RWPE2 (cell line): ENCODE measurements at places on chromosomes 11 and 22.

- H3K27ac ChIP-seq = no peak overlapping the region
- no peaks in the 10 kb centered on the region for H3K27me3 ChIP-seq
- H3K4me1 ChIP-seq = peaks cover 14% of the 10 kb centered on the region
- no peaks in the 10 kb centered on the region for H3K36me3 ChIP-seq
Measured at GRCh38 chr11:57438345-57439285, 11.7 kb upstream of the SLC43A3 start.

- no peaks in the 10 kb centered on the region for H3K4me1 ChIP-seq
- no peak overlapping the region for H3K27ac ChIP-seq
- H3K4me3 ChIP-seq = no peak overlapping the region
- DNase-seq = no peak
- H3K36me3 ChIP-seq = no peaks in the 10 kb centered on the region
- no peaks in the 10 kb centered on the region for H3K27me3 ChIP-seq
Measured at GRCh38 chr11:102921587-102922220, 33.8 kb downstream of the MMP13 start.

- DNase-seq = no peak
- peaks cover 15% of the 10 kb centered on the region for H3K4me1 ChIP-seq
- peaks cover 32% of the 10 kb centered on the region for H3K36me3 ChIP-seq
- no peak overlapping the region for H3K4me3 ChIP-seq
- H3K27ac ChIP-seq = peak overlapping the region; percentile 89
Measured at GRCh38 chr11:66676282-66676919, 1.3 kb downstream of the RBM4B start.

DNA sequence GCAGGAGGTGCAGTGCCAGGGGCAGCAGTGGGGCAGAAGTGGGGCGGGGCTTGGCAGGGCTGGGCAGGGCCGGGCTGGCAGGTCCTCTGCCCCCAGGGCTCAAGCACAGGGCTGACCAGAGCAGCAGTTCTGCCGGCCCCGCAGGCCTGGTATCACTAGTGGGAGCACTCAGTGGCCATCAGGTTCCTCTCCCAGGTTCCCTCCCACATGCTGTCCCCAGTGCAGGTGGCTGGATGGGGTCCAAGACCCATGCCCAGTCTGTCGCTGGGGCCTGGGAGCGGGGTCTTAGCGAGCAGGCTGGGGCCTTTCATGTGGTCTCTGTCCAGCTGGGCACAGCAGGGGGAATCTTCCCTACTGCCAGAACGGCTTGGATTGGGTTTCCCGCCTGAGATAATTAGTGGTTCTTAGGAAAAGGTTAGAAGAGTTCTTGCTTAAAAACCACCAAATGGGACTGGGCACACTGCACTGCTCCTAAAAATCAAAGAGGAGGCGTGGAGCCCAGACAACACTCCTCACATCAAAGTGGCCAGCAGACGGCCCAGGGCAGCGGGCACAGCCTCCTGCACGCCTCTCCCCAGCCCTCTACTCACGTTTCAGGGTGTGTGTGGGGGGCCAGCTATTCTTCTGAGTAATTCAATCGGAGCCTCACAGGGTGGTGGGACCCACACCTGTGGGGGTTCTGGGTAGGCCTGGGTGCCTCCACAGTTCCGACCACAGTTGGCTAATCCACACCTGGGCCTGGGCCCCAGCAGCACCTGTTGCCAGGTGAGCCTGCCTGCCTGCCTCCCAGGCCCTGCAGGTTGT is 45.6 kb downstream of the TPCN2 start:
- peaks cover 17% of the 10 kb centered on the region for H3K36me3 ChIP-seq
- no peak overlapping the region for H3K27ac ChIP-seq
- no peak for DNase-seq
- H3K4me3 ChIP-seq = no peak overlapping the region
- H3K4me1 ChIP-seq = no peaks in the 10 kb centered on the region

- no peaks in the 10 kb centered on the region for H3K36me3 ChIP-seq
- no peak for DNase-seq
- no peak overlapping the region for H3K27ac ChIP-seq
- H3K4me3 ChIP-seq = no peak overlapping the region
Measured at GRCh38 chr11:43577566-43578264, 102.8 kb upstream of the HSD17B12 start.

DNA sequence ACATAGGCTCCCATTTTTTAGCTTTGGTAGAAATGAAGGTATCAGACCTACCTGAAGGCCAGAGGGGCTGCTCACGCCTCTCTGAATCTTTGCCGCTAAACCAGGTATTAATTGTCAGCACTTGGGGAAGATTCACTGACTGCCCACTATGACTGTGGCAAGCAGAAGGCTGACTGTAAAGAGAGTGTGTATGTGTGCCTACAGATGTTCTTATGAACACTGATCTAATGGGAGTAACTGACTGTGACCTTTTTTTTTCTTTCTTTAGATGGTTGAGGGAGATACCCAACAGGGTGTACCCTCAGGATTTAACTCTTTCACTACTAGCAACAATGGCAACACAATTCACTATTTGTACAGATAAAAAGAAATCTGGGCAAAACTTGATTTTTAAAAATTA is at the start of gene RAG2:
RAG2 (minus strand) TSS at position 186 of the 400 bp plus-strand sequence. CDS start 4,068 bp downstream, outside the sequence.
- H3K4me1 ChIP-seq = no peaks in the 10 kb centered on the region
- no peak within 1 kb of the TSS for H3K27ac ChIP-seq
- DNase-seq = no peak
- H3K27me3 ChIP-seq = no peaks in the 10 kb centered on the region
- no peak within 1 kb of the TSS for H3K4me3 ChIP-seq
- no peaks in the 10 kb centered on the region for H3K36me3 ChIP-seq

DNA sequence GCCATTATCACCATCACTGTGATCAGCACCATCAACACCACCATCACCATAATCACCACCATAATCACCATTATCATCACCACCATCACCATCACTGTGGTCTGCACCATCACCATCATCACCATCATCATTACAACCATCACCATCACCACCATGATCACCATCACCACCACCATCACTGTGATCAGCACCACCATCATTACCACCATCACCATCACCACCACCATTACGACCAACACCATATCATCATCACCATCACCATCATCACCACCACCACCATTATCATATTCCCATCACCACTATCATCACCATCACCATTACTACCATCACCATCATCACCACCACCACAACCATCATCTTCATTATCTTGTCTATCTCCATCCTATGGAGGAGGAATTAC is 125.2 kb downstream of the PHF21B start:
- no peaks in the 10 kb centered on the region for H3K27me3 ChIP-seq
- H3K27ac ChIP-seq = no peak overlapping the region
- H3K36me3 ChIP-seq = no peaks in the 10 kb centered on the region
- no peak overlapping the region for H3K4me3 ChIP-seq
- DNase-seq = no peak

- H3K4me3 ChIP-seq = no peak overlapping the region
- no peaks in the 10 kb centered on the region for H3K27me3 ChIP-seq
- H3K36me3 ChIP-seq = no peaks in the 10 kb centered on the region
- H3K27ac ChIP-seq = no peak overlapping the region
- no peak for DNase-seq
Measured at GRCh38 chr11:11320825-11321224, 32.2 kb downstream of the CSNK2A3 start.

DNA sequence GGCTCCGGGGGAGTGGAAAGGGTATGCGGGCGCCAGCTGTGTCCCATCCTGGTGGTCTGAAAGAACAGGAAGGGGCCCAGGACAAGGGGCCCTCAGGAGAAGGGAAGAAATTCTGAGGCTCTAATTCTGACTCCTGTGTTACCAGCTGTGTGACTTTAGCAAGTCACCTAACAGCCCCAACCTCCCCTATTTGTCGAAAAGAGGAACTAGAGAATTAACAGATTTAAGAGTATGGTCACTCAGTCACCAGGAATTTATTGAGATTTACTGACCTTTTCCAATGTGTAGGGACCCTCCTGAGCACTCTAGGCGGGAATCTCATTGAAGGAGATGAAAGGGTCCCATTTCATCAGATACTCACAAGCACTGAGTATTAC is 14.6 kb downstream of the RPS6KA4 start:
- H3K4me3 ChIP-seq = no peak overlapping the region
- no peaks in the 10 kb centered on the region for H3K27me3 ChIP-seq
- H3K27ac ChIP-seq = no peak overlapping the region
- no peaks in the 10 kb centered on the region for H3K4me1 ChIP-seq

DNA sequence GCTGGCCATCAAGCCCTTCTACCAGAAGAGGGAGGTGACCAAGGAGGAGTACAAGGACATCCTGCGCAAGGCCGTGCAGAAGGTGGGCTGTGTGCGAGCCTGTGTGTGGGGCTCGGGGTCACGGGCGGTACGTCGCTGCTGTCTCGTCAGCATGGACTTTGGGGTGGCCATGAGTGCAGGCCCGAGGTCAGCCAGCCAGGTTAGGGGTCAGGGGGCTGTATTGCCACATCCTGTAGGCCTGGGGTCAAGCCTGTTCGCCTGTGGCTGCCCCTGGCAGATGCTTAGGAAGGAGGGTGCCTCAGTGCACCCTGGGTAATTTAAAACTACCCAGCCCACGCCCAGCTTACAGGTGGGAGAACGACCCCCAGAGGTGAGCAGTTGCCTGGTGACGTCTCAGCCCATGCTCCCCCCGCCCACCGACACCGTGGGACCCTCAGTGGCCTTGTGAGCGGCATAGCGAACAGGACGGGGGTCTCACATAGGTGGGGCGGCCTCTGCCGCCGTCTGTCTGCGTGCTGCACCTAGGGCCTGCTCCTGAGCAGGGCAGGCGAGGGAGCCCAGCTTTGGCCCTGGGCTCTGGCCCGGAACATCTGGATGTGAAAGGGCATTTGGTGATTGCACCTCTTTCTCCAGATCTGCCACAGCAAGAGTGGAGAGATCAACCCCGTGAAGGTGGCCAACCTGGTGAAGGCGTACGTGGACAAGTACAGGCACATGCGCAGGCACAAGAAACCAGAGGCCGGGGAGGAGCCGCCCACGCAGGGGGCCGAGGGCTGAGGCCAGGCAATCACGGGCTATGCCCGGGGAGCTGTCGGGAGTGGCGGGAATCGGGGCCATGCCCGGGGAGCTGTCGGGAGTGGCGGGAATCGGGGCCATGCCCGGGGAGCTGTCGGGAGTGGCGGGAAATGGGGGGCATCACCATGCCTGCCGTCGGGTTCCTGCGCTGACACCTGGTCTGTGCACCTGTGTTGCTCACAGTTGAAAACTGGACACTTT is 4.5 kb downstream of the IRF7 start:
- H3K4me1 ChIP-seq = peaks cover 10% of the 10 kb centered on the region
- H3K27me3 ChIP-seq = no peaks in the 10 kb centered on the region
- H3K4me3 ChIP-seq = no peak overlapping the region
- no peak overlapping the region for H3K27ac ChIP-seq
- DNase-seq = peak; percentile 65

- H3K27me3 ChIP-seq = no peaks in the 10 kb centered on the region
- no peak for DNase-seq
- no peak overlapping the region for H3K27ac ChIP-seq
- H3K36me3 ChIP-seq = no peaks in the 10 kb centered on the region
- H3K4me3 ChIP-seq = no peak overlapping the region
- no peaks in the 10 kb centered on the region for H3K4me1 ChIP-seq
Measured at GRCh38 chr11:23192256-23192655, 332.0 kb upstream of the CCDC179 start.

DNA sequence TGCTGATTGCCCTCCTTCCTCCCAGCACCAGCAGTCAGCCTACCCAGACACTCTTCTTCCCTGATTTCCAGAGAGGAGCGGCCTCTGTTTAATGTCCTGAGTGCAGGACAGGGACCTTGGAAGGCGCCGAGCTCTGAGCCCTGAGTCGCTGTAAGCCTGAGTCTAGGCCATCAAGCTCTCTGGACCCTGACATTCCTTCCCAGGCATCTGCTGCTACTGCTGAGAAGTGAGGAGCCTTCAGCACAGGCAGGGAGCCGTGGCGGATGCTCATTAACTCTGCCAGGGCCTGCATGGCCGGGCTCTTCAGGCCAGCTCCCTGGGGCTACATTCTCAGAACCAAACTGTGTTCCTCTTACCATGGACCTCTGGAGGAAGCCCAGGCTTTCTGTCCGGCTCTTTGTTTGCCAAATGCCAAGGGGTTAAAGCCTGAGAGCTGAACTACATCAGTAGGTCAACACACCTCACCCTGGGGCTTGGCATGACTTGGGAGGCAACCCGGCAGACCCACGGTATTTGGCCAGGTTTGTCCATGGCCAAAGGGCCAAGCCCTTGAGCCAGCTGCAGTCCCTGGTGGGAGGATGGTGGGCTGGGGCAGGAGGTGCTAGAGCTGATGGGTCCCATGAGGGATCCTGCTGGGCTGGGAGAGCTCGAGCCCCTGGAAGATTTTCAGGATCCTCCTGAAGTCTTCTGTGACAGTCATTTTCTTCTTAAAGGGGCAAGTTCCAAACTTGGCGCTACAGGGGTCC is 721.4 kb downstream of the BRD1 start:
- no peaks in the 10 kb centered on the region for H3K4me1 ChIP-seq
- H3K27ac ChIP-seq = no peak overlapping the region
- no peak overlapping the region for H3K4me3 ChIP-seq
- no peak for DNase-seq

- no peak overlapping the region for H3K4me3 ChIP-seq
Measured at GRCh38 chr11:73996161-73996747, 12.6 kb downstream of the UCP3 start.

GRCh38 chr11:66100272-66101065 is 30.4 kb downstream of the PACS1 start:
- H3K36me3 ChIP-seq = no peaks in the 10 kb centered on the region; the same call in 1 of the 2 replicates
- H3K4me3 ChIP-seq = no peak overlapping the region
- no peak for DNase-seq
- no peaks in the 10 kb centered on the region for H3K4me1 ChIP-seq
- no peaks in the 10 kb centered on the region for H3K27me3 ChIP-seq
- H3K27ac ChIP-seq = no peak overlapping the region

GRCh38 chr22:36767035-36767775 is 8.7 kb downstream of the IFT27 start:
- peak; percentile 20 for DNase-seq
- no peaks in the 10 kb centered on the region for H3K27me3 ChIP-seq
- H3K4me1 ChIP-seq = peaks cover 15% of the 10 kb centered on the region
- H3K4me3 ChIP-seq = no peak overlapping the region
- no peak overlapping the region for H3K27ac ChIP-seq

GRCh38 chr11:73995247-73995646 is 12.6 kb upstream of the UCP2 start:
- no peaks in the 10 kb centered on the region for H3K4me1 ChIP-seq
- H3K27ac ChIP-seq = no peak overlapping the region
- DNase-seq = no peak
- no peaks in the 10 kb centered on the region for H3K27me3 ChIP-seq
- no peak overlapping the region for H3K4me3 ChIP-seq

DNA sequence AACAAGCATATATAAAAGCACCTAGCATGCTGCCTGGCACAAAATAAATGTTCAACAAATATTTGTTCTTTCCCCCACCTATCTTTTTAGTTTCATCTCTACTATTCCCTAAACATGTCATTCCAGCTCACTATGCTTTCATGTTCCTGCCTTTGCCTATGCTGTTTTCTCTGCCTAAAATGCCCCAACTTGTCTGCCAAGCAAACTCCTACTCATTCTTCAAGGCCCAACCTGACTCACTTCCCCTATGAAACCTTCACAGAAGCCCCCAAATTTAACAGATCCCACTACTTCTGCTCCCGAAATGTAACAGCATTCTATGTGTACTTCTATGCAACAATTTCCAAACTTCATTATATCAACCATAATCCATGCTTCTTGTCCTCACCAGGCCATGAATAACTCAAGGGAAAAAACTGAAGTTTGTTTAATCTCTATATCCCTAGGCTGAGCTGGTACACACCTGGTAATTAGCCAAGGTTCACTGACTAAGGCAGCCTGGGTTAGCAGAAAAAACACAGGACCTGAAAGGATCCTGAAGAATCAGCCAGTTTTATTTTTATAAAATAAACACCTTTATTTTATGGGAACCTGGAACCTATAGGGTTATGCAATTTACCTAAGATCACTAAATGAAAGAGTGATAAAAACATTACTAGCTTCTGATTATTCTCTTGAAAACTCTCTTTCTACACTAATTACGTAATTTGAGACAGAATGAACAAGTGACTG is 72.2 kb downstream of the PAK1 start:
- H3K4me1 ChIP-seq = peaks cover 18% of the 10 kb centered on the region
- no peak for DNase-seq
- peak overlapping the region; percentile 29 for H3K27ac ChIP-seq
- no peak overlapping the region for H3K4me3 ChIP-seq
